Omental fat pad (tissue), 4 donors: ENCODE measurements at places on chromosomes 1 and 21.
A peak's percentile ranks its signal among the peaks of the same experiment; 100 is the strongest.

DNA sequence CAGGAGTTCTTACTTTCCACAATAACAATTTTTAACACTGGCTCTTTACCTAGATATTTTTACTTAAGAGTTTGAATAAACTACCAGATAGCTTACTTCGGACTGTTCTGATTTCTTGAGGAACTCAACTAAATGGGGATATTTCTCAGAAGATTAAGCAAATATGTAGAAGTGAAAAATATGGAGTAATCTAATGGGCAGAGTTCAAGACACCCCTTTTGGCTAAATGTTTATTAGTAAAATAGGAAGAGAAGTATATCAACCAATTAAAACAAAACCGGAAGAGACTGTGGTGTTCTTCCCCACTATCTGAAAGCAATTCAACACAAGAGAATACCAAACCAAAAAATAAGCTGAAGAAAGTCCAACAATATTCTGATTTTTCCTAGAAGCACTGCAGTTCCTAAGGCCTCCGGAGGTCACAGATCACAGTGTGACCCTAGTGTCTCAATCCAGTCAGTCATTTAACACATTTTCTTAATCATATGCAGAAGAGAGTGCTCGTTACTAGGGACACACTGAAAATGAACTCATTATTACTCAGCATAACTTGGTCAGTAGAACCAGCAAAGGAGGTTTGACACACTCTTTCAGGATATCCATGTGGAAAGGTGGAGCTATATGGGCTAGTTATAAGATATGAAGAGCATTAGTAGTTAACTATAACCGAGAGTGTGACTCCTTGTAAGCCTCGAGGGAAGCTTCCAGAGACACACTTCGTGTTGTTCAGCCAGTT is 5.2 kb downstream of the SIPA1L2 start:
- no peak for DNase-seq

GRCh38 chr1:204887846-204888245 is 17.2 kb downstream of the NFASC start:
- no peak for DNase-seq

- no peak for DNase-seq
Observed at GRCh38 chr1:214451596-214451995, 99.8 kb downstream of the PTPN14 start.

GRCh38 chr1:56898005-56898373 is 43.4 kb downstream of the C8A start:
- no peak for DNase-seq

DNA sequence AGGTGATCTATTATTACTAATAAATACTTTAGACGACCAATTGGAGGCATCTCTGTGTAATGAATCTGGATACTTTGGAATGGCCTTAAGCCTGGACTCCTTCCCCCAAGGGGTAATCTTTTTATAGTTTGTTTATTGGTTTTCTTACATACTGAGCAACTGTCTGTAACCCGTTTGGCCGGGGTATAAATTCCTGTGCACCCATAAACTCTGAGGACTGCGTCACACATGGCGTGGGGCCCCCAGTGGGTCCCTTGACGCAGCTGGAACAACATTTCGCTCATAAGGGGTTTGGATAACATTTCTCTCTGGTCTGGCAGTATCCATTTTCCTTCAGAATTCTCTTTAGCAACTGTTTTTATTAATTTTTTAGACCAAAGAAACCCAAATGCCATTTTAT is 26.5 kb downstream of the SCCPDH start:
- DNase-seq: no peak

DNA sequence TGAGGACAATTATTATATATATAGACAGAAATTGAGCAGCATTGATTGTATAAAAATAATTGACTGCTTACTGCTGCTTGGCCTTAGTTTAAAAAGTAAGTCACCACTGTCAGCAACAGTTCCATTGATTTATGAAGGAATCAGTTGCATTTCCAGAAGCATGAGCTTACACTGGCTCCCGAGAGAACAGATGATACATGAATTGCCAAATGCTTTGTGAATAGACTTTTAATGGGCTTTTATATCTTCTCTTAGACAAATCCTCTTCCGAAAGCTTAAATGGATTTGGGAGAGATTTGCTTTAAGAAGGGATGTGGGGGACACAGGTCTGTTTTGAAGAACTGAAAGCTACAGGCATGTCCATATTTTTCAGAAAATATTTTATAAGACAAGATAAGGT is 7.5 kb downstream of the FHAD1 start:
- no peak for DNase-seq

DNA sequence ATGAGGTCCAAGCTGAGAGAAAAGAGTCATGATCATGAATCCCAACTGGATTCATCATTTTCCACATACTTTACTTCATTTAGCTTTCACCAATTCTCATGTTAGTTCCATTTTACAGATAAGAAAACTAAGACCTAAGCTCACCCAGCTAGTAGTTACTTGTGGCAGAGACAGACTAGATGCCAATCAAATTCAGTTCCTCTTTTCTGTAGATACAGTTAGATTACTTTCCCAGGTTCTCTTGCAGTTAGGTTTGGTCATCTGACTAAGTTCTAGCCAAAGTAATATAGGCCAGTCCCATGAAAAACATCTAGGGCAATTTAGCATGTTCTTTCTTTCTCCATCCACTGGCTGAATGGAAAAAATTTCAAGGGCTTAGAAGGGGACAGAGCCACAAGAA is 8.9 kb upstream of the KCND3 start:
- DNase-seq: no peak

GRCh38 chr1:8712413-8713231 is 104.8 kb downstream of the RERE start:
- DNase-seq: no peak

GRCh38 chr1:245984390-245985155 is 522.5 kb downstream of the SMYD3 start:
- DNase-seq: no peak

- no peak for DNase-seq
Observed at GRCh38 chr1:238143038-238143437, 252.3 kb upstream of the ZP4 start.

DNA sequence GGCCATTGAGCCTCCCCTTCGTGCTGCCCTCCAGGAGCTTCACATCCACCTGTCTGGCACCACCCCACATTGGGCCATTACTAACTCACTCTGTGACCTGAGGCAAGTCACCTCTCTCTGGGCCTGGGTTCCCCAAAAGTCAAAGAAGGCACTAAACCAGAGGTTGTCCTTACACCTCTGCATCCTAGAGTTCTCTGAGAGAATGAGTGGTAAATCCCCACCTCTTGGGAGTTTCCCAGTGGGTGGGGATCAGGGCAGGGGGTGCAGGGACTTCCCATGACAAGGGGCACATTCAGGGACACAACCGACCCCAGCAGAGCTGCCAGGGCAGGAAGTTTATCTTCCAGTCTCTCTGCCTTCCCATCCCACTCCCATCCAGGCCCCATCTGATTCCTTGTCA is 99.7 kb downstream of the EPHB2 start:
- no peak for DNase-seq

GRCh38 chr1:211547710-211548109 is 31.3 kb downstream of the SLC30A1 start:
- no peak for DNase-seq

DNA sequence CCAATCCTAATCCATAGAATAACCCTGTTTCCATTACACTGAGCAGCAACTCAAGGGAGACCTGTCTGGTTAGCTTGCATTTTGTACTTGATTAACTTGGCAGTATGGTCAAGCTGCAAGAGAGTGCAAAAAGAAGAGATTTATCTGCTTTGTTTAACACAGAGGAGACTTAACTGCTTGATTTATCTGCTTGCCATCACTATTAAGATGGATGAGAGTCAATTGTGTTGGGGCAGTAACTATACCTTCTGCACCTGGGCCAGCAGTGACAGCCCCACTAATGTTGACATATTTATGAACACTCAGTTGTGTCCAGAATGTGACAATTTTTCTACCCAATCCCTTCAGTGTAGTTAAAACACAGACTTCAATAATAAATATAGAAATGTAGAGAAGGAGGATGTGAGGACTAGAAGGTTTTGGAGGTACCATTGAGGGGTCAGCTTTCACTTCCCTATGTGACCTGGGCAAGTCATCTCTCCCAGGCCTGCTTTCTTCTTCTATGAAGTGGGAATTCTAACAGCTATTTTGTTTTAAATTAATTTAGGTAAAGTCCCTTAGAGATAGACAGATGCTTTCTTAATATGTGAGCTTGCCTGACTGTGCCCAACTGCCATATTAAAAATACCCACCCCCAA is 159.1 kb upstream of the KCNK2 start:
- no peak for DNase-seq

GRCh38 chr1:240309769-240310168 is 218.1 kb downstream of the FMN2 start:
- DNase-seq: no peak

- DNase-seq: no peak
Observed at GRCh38 chr1:47524272-47524671, 86.4 kb downstream of the FOXD2 start.

- no peak for DNase-seq
Observed at GRCh38 chr1:219149953-219150352, 23.7 kb upstream of the LYPLAL1 start.

GRCh38 chr1:178962853-178963711 is 62.6 kb upstream of the FAM20B start:
- DNase-seq: no peak

DNA sequence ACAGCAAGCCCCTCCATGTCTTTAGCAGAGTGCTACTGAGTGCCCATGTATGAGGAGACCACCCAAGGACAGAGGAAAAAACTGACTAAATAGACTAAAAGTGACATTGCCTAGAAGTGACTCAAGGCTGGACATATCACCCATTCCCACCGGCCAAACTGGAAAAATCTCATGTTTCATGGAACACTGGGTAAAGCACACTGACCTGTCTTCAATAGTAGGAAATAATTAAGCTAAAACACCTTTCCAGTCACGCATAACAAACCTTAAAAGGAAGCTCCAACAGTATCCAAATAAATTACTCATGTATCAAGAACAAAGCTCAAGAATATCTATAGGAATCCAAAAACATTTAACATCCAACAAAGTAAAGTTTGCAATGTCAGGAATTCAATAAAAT is 120.4 kb downstream of the SNX7 start:
- no peak for DNase-seq

DNA sequence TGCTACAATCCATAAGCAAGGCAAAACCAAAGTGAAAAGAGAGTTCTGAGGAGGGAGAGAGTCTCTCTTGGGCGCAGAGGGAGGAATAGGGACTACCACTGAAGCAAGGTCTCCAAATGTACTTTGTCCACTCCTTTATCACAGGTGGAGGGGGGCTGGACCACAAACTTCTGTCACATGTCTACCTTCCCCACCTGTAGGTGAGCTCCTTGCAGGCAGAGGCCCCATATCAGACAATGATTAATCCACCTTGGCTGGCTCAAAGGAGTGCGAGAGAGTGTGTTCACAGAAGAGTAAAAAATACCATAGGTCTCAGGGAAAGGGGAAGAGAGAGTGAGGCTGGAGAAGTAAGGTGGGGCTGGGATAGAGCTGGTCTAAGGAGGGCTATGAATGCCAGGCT is 4.5 kb downstream of the BEND5 start:
- DNase-seq: no peak

DNA sequence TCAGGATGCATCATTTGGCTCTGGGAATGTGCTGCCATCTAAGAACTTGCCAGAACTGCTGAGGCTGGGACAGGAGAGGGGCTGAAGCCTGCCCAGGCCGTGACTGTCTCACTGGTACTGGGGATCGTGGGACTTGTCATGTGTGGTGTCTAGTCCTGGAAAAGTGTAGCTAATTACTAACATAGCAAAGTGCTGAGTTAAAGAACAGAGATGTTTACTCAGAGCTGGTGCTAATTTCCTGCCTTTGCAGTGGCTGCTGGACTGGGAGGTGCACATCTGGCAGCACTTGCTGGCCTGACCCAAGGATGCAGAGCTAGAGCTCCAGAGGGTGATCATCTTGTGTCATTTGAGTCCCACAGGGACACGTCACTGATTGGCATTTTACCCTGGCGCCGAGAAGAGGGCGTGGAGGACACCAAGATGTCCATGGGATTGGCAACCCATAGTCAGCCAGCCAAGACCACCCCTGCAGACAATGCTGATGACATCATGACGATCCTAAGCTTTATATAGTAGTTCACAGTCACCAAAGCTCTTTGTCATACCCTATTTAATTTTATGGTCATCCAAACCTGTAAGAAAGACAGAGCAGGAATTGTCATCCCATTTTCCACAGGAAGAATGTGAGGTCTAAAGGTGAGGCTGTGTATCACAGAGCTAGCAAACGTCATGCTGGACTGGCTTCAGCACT is 110.1 kb upstream of the SLC44A3 start:
- no peak for DNase-seq

DNA sequence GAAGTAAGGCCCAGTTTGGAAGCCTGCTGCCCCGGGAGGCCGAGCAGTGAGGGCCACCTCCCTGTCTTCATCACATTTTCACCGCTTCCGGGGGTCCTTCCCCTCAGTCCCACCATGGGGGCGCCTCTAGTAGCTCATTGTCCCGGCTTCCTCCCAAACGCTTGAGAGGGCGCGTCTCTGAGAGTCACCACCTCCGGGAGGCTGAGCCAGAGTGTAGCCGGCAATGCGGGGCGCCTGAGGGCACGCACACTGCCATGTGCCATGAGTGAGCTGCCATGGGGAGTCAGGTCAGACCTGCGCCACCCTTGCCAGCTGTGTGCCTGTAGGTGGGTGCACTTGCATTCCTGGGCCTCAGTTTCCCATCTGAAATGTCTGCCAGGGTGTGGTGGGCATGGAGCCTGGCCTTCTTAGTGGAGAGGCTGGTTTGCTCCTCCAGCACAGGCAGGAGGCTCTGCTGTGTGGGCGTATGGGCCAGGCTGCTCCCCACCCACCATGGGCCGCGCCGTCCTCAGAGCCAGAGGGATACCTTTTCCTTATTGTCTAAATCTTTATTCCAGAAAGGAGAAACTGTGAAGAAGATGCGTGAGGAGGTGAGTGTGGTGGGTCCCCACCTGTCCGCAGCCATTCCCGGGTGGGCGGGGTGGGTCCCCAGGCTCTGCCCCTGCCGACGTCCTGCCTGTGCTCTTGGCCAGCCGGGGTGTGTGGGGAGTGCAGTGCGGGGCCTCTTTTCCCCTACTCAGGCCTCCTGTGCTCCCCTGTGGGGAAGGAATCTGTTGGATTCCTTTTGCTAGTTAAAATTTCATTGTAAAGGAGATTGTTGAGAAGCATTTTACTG is 81.3 kb upstream of the COL6A1 start:
- DNase-seq: no peak

- peak; percentile 66 for DNase-seq
Observed at GRCh38 chr1:184910691-184911091, 63.6 kb downstream of the NIBAN1 start.

- no peak for DNase-seq
Observed at GRCh38 chr1:44073528-44073927, 42.3 kb upstream of the SLC6A9 start.

- no peak for DNase-seq
Observed at GRCh38 chr1:116254776-116255175, 118.3 kb upstream of the ATP1A1 start.

- DNase-seq: no peak
Observed at GRCh38 chr1:103211073-103211472, 102.8 kb upstream of the COL11A1 start.

- DNase-seq: no peak
Observed at GRCh38 chr1:243910607-243911006, 60.6 kb upstream of the AKT3 start.

GRCh38 chr1:183970516-183971300 is 66.8 kb downstream of the COLGALT2 start:
- DNase-seq: no peak

GRCh38 chr1:169473347-169473746 is 12.4 kb downstream of the SLC19A2 start:
- no peak for DNase-seq
